ENCODE measurements at places on chromosomes 4 and X.

DNA sequence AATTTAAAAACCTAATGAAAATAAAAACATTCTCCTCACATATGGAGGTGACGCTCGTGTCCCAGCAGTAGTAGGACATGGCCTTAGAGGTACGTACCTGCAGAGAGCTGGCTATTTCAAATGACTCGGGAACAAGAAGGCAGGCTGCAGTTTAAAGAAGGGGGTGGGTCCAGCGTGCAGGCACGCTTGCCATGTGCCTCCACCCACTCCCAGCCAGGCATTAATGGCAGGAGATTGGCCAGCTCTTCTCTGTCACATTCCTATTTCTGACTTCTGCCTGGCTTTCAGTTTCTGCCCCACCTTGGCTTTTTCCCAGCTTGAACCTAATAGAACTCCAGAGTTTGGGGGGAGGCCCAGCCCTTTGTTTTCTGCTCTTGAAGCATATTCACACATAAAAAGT is 17.2 kb downstream of the PDHA1 start:
- no peak for DNase-seq

DNA sequence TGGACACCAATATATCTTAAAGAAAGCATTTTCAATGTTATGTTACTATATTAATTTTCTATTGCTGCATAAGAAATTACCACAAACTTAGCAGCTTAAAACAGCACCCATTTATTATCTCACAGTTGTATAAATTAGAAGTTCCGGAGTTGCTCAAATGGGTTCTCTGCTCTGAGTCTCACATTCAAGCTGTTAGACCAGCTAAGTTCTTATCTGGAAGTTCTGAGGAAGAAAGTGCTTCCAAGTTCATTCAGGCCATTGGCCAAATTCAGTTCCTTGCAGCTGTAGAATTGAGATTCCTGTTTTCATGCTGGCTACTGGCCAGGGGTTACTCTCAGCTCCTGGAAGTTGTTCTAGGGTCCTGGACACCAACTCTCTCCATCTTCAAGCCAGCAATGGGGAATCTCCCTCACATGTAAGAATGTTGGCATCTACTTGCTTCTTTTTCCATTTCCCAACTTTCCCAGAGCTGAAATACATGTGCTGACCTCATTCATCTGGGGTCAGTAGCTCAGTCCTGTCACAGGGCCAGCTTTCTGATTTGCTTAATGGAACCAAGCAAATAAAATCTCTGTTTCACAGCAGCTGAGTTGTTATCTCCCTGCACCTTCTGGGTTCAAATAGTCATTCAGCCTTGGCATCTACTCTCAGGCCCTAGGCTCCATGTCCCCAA is 99.6 kb upstream of the INTU start:
- no peak for DNase-seq

DNA sequence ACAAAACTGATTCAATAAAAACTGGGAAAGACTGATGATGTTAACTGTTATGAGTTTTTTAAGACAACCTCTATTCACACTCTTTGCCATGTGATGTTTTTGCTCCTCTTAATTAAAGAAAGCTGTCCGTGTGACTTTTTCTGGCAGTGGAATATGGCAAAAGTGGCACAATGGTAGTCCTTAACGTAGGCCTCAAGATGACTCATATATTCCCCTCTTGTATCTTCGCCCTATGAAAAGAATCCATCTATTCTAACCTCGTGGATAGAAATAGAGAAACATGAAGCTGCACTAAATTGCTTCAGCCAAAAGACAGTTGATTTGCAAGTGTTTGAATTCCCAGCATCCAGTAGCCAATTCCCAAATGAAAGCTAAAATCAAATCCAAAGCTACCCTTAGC is 603.8 kb upstream of the PCDH7 start:
- no peak for DNase-seq

DNA sequence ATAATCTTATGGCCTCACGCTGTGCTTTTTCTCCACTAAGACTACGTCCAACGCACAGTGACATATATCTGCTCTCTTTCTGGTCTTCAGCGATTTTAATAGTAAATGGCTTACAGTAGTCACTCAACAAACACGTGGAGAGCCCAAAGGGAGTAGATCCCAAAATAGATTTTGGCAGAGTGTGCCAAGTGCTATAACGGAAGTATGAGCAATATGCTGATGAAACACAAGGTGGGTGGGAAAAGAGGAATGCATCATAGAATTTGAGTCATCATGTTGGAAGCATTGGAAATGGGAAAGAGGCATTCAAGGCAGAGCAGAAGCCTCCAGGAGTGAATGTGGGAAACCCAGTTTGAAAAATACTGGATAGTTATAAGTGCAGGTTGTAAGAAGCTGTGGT is 129.1 kb upstream of the LDB2 start:
- DNase-seq = no peak

DNA sequence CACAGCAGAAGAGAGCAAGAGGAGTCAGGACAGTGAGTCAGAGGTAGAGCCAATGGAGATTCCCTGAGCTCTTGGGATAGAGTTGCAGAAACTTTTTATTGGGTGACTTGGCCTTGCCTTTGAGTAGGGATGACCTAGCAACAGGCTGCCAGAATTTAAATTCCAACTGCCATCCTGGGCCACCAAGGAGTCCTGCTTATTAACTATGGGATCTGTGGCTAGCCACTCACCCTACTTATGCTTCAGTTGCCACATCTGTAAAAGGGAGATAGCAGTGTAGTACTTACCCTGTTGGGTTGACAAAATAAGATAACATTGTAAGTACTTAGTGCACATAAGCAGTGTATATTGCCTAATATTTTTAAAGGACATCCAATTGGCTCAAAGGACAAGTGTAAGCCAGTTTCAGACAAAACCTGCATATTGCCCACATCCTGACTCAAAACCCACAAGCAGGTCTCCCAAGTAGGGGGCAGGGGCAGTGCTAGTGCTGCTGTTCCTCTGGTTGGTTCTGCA is 43.5 kb upstream of the TMEM164 start:
- DNase-seq = no peak
